ENCODE measurements at places on chromosomes 12 and 14. TPM values are rescaled to one million over a fixed set of nuclear protein-coding genes. Genes with fewer than 3 reads are reported as not detected.

The TEX52 gene
- total RNA-seq: not detected

The GLTP gene
- total RNA-seq: 29.7 TPM

The FOXG1 gene
- not detected for total RNA-seq

The ACACB gene
- total RNA-seq: 69.6 TPM

DNA sequence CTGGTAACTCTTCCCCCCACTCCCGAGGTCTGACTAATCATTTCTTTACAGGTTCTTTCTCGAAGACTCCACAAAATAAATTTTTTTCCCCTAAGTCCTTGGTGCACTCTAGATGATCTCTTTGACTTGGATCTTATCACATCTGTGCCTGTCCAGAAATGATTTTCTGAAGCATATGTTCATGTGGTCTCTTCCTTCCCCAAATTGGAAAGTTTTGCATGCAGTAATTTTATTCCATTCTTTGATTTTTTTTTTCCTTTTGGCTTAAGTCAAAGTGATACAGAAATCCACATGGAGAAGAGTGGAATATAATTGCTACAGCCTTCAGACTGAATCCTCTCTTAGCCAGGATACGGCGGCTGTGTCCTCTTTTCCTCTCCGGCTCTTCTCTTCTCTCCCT lies 213.3 kb downstream of the BMP4 start:
- no peak for DNase-seq
- H3K4me3 ChIP-seq: no peak overlapping the region
- H3K4me1 ChIP-seq: no peaks in the 10 kb centered on the region
- H3K27ac ChIP-seq: no peak overlapping the region
- H3K27me3 ChIP-seq: no peaks in the 10 kb centered on the region

- H3K36me3 ChIP-seq: no peaks in the 10 kb centered on the region
- H3K27ac ChIP-seq: peak overlapping the region; percentile 91
- no peaks in the 10 kb centered on the region for H3K27me3 ChIP-seq
- H3K4me3 ChIP-seq: peak overlapping the region; percentile 50
- no peaks in the 10 kb centered on the region for H3K4me1 ChIP-seq
These were observed 820 bp upstream of the SMAGP start for GRCh38 chr12:51270951-51271518.

DNA sequence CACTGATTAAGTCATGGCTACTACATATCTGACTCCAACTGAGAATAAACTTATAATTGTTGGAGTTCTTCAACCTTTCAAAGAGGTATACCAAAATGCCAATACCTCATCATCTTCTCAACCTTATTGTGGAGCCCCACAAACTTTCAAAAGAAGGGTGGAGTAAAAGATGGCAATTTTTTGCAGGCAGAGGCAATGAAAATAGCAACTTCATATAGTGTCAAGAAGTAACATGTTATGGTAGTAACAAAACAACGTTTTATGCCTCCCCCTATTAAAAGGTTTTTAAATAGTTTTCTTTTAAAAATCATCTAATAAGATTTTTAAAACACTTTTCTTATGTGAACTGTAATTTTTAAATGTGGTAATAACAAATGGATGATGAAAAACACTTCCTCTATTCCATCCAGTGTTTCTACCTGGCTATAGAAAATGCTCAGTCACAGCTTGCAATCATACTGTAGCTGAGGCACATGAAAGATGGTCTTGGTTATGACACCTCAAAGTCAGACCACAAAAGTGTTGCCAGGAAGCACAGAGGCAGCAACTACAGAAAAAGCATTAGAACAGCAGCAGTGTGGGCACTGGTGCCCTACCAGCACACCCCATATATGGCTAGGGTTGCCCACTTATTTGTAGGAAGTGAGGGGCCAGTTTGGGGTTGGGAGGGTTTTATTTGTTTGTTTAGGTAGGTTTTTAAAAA lies 7.0 kb downstream of the PPP1R12A start:
- no peaks in the 10 kb centered on the region for H3K36me3 ChIP-seq
- H3K27ac ChIP-seq: no peak overlapping the region

- no peaks in the 10 kb centered on the region for H3K4me1 ChIP-seq
- no peak overlapping the region for H3K4me3 ChIP-seq
- peak; percentile 39 for DNase-seq
- H3K27ac ChIP-seq: no peak overlapping the region
- H3K36me3 ChIP-seq: no peaks in the 10 kb centered on the region
These were observed 91.5 kb upstream of the ZFP36L1 start for GRCh38 chr14:68884031-68885030.

DNA sequence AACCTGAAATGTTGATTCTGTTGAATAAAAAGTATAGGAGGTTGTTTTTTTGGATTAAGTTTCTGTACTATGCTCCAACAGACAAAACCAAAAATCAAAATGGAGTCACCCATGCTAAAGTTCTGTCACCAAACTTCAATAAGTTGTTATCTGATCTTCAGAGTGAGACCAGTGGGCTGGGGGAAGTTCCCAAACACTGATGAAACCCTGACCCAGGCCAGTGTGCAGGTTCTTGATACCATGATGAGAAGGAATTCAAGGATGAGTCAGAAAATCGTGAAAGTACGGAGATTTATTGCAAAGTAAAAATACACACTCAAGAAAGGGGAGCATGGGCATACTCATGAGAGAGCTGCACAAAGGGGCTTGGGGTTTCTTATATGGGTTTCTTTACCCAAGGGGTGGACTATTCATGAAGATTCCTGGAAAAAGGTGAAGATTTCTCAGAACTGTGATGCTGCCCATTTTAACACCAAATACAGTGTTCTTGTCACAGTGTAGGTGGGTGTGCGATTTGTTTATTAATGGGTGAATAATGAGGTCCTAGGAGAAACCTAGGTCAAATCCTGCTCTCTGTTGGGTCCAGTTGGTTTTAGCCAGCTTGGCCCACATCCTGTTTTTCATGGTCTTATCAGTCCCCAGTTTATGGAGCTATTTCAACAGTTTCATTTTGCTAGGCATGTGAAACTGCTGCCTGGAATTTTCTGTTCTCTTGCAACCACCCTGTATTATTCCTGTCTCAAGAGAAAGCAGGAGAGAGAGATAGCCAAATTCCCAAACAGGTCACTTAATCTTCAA lies 27.5 kb upstream of the DENND5B start:
- no peaks in the 10 kb centered on the region for H3K4me1 ChIP-seq
- H3K27ac ChIP-seq: no peak overlapping the region
- no peaks in the 10 kb centered on the region for H3K27me3 ChIP-seq
- no peak overlapping the region for H3K4me3 ChIP-seq
- H3K36me3 ChIP-seq: no peaks in the 10 kb centered on the region
- DNase-seq: no peak

DNA sequence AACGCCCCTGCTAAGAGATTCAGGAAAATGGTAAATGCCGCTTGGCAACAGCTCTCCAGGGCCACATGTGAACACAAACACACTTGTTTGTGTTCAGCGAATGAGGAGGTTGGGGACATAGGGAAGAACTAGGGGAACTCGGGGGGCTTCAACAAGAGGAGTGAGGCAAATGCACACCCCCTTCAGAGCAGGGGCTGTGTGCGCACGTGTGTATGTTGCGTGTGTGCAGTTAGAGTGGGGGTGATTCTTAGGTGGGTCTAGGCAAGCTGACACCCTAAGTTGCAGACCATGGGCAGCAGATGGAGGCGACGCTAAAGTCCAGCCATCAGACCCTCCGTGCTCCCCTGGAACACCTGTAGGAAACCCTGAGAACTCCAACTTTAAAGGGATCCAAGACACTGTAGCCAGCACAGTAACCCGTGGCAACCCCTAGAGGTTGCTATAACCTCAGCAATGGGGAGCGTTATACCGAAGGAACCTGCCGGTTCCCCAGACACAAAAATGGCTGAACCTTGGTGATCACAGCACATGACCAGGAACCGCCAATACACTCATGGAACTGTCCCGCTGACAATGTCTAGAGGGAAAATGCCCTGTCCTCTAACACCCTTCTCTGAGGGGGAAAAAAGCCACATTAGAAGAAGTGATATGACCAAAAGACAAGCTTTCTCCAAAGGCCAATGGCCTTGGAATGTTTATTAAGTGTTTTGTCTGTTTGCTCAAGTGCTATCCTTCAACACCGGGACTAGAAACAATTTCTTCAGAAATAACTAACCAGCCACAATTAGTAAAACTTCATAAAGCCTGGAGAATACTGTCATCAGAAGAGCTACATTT lies 86.5 kb upstream of the CEP83 start:
- no peak overlapping the region for H3K4me3 ChIP-seq
- DNase-seq: peak; percentile 68
- no peaks in the 10 kb centered on the region for H3K36me3 ChIP-seq
- no peak overlapping the region for H3K27ac ChIP-seq
- peaks cover 4% of the 10 kb centered on the region for H3K4me1 ChIP-seq
- no peaks in the 10 kb centered on the region for H3K27me3 ChIP-seq

DNA sequence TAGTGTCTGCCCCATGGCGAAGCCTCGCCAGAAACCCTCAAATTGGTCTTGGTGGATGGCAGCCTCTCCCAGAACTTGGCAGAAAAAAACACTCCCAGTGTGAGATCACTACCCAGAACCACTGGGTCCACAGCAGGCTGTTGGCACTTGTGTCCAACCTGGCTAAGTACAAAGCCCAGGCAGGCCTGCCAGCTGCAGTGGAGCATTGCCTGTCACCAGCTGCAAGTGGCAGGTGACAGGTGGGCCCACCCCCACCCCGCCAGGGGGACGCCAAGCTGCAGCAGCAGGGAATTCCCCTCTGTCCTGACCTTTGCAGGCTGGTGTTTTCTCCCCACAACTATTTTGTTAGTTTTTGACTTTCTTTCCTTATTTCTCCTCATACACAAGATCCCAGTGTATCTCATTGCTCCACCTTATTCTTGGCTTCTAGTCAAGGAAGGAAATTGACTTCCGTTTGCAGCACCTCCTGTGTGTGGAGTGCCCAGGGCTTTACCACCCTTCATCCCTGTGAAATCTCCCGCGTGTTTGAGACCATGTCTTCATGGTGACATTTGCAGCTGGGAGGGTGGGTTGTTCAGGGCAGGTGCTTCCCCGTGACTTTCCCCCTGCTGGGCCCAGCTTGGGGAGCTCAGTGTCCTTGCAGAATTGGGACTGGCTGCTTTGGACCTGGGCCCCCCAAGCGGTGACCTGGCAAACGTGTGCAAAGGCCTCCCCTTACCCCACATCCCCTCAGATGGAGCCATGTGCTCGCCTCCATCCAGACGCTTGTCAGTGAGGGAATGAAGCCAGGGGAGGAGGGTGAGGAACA lies 73.8 kb upstream of the RIN3 start:
- no peak overlapping the region for H3K27ac ChIP-seq
- no peaks in the 10 kb centered on the region for H3K36me3 ChIP-seq
- H3K27me3 ChIP-seq: no peaks in the 10 kb centered on the region
- H3K4me3 ChIP-seq: no peak overlapping the region

GRCh38 chr14:92315050-92315805 lies 7.7 kb upstream of the SLC24A4 start:
- no peak overlapping the region for H3K27ac ChIP-seq
- no peak overlapping the region for H3K4me3 ChIP-seq
- H3K4me1 ChIP-seq: no peaks in the 10 kb centered on the region
- peaks cover 3% of the 10 kb centered on the region for H3K27me3 ChIP-seq

GRCh38 chr14:53304726-53305381 lies 151.7 kb upstream of the DDHD1 start:
- peaks cover 6% of the 10 kb centered on the region for H3K4me1 ChIP-seq
- no peaks in the 10 kb centered on the region for H3K27me3 ChIP-seq
- no peak overlapping the region for H3K27ac ChIP-seq
- no peaks in the 10 kb centered on the region for H3K36me3 ChIP-seq
- no peak overlapping the region for H3K4me3 ChIP-seq
- no peak for DNase-seq

- no peaks in the 10 kb centered on the region for H3K27me3 ChIP-seq
- DNase-seq: peak; percentile 84
- H3K4me3 ChIP-seq: no peak overlapping the region
- peak overlapping the region; percentile 68 for H3K27ac ChIP-seq
These were observed 39.0 kb downstream of the CKB start for GRCh38 chr14:103483600-103483999.

DNA sequence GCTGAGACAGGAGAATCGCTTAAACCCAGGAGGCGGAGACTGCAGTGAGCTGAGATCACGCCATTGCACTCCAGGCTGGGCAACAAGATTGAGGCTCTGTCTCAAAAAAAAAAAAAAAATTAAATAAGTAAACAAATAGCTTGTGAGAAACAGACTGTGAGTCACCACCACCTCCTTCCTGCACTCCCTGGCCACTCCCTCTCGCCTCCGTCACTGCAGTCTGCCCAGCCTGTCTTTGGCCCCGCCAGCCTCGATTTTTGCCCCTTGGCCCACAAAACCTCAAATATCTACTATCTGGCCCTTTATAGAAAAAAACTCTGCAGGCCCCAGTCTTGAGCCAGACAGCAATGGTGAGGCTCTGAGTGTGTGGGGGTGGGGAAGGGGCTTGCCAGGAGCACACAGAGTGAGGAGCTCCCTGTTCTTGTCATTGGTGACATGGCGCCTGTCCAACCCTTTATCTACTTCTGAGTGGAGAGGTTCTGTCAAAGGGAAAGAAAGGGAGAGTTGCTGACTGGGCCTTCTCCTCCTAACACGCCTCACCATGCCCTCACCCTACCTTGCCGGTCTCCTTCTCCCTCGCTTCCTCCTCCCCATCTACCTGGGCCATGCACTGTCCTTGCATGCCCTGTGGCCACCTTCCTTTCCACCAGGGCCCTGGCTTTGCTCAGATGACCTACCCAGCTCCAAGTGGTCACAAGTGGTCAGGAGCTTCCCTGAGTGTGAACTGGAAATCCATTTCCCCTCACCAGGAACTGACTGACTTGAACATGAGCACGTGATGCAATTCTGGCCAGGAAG lies 22.1 kb downstream of the LGMN start:
- H3K4me1 ChIP-seq: no peaks in the 10 kb centered on the region
- H3K27ac ChIP-seq: peak overlapping the region; percentile 65
- peaks cover 4% of the 10 kb centered on the region for H3K36me3 ChIP-seq
- no peaks in the 10 kb centered on the region for H3K27me3 ChIP-seq
- peak; percentile 87 for DNase-seq

GRCh38 chr14:103206836-103207387 lies 83.7 kb downstream of the TNFAIP2 start:
- H3K4me3 ChIP-seq: no peak overlapping the region
- H3K27me3 ChIP-seq: no peaks in the 10 kb centered on the region
- no peaks in the 10 kb centered on the region for H3K4me1 ChIP-seq
- peak; percentile 80 for DNase-seq
- H3K27ac ChIP-seq: no peak overlapping the region

- no peaks in the 10 kb centered on the region for H3K27me3 ChIP-seq
- H3K4me1 ChIP-seq: peaks cover 53% of the 10 kb centered on the region
- H3K36me3 ChIP-seq: peaks cover 61% of the 10 kb centered on the region
- no peak overlapping the region for H3K4me3 ChIP-seq
- H3K27ac ChIP-seq: peak overlapping the region; percentile 20
- peak; percentile 88 for DNase-seq
These were observed 14.6 kb upstream of the PNMA1 start for GRCh38 chr14:73728717-73729330.

DNA sequence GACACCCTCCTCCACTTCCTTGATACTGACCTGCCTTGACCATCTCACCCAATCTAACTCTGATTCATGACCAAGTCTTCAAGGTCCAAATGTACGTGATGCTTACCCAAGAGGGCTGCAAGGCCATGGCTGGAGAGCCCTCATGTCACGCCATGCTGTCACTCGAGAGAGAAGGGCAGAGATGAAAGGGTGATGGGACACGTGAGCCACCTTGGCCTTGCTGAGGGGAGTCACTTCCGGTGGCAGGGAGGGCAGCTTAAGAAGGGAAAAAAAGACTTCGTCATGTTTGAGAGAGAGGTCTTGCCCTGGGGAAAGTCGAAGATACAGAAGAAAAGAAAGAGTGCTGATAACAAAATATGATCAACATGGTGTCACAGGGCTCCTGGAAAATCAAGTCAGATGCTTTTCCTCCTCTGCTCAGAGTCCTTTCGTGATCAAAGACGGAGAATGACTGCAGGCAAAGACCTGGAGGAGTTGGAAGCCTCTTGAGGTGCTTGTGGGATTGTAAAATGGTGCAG lies 3.3 kb upstream of the SCARB1 start:
- H3K27ac ChIP-seq: peak overlapping the region; percentile 97
- H3K4me1 ChIP-seq: peaks cover 43% of the 10 kb centered on the region
- H3K27me3 ChIP-seq: no peaks in the 10 kb centered on the region
- H3K4me3 ChIP-seq: no peak overlapping the region

GRCh38 chr12:91513313-91513712 lies 330.7 kb upstream of the DCN start:
- no peaks in the 10 kb centered on the region for H3K36me3 ChIP-seq
- DNase-seq: no peak
- no peaks in the 10 kb centered on the region for H3K27me3 ChIP-seq

Data from adrenal gland (tissue), 19 donors.